ENCODE measurements at places on chromosomes 11 and 22.

GRCh38 chr22:19742160-19743066 is 18.2 kb upstream of the TBX1 start:
- H3K4me1 ChIP-seq = no peaks in the 10 kb centered on the region
- no peak overlapping the region for H3K27ac ChIP-seq
- peaks cover 4% of the 10 kb centered on the region for H3K27me3 ChIP-seq
- no peak overlapping the region for H3K4me3 ChIP-seq

DNA sequence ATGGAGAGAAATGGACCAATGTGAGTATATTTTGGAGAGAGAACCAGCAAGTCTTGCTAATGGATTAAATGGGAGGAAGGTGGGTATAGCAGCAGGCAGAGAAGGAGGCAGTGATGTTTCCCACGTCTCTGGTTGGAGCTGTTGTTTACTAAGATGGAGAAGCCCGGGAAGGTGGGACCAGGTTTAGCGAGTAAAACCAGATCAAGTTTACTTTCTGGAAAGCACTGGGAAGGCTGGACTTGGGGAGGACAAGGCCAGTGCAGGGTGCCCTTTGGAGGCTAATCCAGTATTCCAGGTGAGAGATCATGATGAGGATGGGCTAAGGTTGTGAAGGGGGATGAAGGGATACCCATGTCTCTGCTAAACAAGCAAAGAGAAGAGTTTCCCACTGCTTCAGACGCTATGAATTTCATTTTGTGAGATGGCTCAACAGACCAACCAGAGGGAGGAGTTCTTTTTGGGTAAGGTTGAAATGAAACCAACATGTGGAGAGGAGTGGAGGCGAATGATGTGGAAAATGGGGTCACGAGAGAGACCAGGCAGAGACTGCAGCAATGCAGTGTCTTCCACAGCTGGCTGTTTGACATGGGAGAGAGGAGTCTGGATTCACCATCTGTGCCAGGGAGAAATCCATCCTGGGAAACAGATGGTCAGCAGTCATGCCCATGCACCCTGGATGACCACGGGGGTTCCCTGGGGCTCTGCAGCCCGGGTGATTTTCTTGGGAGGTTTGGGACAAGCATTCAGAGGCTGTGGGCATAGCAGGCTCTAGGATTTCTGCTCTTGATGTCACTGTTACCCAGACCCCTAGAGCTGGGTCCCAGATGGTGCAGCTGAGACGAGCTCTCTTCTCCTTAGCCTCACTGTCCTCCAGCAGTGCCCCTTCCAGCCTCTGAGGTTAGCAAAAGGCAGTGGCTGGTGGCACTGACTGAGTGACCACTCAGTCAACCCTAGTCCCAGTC is 24.9 kb downstream of the COMMD9 start:
- no peaks in the 10 kb centered on the region for H3K27me3 ChIP-seq
- H3K4me1 ChIP-seq = no peaks in the 10 kb centered on the region
- H3K36me3 ChIP-seq = no peaks in the 10 kb centered on the region
- H3K27ac ChIP-seq = no peak overlapping the region
- no peak overlapping the region for H3K4me3 ChIP-seq

GRCh38 chr22:20531404-20532201 is 24.2 kb downstream of the MED15 start:
- peaks cover 25% of the 10 kb centered on the region for H3K4me1 ChIP-seq
- no peak overlapping the region for H3K4me3 ChIP-seq
- peak overlapping the region; percentile 68 for H3K27ac ChIP-seq
- H3K27me3 ChIP-seq = no peaks in the 10 kb centered on the region
- H3K36me3 ChIP-seq = peaks cover 21% of the 10 kb centered on the region

DNA sequence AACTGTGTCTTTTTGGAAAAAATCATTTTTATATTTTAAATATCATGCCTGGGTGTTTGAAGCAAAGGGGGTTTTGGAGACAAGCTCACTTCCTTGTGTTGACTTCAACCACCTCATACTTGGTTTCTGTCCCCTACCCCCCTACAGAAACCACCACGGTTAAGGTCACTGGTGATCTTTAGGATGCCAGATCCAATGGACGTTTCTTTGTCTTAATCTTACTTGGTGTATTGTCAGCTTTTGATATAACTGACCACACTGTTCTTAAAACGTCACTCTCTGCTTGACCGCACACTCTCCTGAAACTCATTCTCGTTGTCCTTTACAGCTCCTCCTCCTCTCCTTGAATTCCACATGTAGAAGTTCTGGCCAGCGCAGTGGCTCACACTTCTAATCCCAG is 34.8 kb upstream of the SWAP70 start:
- DNase-seq = no peak
- H3K27ac ChIP-seq = no peak overlapping the region
- no peaks in the 10 kb centered on the region for H3K27me3 ChIP-seq

DNA sequence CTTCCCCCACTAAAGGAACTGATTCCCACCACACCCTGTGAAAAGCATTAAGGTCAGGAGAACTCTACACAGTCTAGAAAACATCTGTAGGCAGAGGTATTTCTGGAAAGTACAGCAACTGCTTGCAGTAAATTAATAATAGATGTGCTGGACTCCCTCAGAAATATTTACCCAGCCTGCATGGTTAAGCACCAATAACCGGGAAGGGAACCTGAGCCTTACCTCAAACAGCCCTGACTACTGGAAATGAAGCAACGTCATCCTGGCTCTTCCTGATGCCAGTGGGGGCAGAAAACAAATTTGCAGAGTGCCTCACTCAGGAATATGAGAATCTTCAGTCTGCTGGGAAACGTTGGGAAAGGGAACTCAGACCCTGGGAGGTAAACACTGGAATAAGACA is 318.1 kb downstream of the TENM4 start:
- H3K4me1 ChIP-seq = no peaks in the 10 kb centered on the region
- H3K36me3 ChIP-seq = no peaks in the 10 kb centered on the region
- no peaks in the 10 kb centered on the region for H3K27me3 ChIP-seq
- H3K27ac ChIP-seq = no peak overlapping the region

DNA sequence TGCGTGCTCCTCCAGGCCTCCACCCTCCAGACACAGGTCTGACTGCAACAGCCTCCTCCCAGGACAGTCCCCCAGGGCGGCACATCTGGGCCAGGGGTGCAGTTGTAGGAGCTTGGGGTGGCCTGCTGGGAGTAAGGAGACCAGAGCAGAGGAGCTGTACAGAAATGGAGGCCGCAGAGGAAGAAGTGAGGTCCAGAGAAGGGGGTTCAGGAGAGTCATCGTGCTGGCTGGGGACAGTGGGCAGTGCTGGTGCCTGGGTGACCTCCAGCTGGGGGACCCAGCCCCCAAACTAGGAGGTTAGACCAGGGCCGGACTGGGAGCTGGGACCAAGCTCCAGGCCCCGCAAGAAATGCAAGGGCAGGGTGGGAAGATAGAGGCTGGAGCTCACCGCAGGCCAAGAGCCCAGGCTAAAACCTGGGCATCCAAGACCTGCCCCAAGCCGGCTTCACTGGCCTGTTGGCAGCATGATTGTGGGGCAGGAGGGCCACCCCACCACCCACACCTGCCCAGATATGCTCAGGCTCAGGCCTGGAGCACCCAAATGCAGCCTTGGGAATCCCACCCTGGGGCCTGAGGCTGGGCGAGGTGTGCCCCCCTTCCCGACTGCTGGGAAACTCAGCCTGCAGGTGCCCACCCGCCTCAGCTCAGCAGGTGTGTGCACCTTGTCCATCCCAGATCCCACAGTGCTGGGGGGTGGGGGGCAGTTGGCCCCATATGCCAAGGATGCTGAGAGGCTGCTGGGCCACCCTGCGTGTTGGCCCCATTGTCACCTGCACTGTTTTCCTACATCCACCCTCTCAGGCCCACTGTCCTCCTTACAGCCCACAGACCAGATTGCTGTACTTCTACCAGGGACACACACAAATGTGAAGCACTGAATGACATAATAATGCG is 96.9 kb downstream of the MORC2 start:
- H3K4me1 ChIP-seq = no peaks in the 10 kb centered on the region
- H3K27ac ChIP-seq = no peak overlapping the region
- no peak overlapping the region for H3K4me3 ChIP-seq

DNA sequence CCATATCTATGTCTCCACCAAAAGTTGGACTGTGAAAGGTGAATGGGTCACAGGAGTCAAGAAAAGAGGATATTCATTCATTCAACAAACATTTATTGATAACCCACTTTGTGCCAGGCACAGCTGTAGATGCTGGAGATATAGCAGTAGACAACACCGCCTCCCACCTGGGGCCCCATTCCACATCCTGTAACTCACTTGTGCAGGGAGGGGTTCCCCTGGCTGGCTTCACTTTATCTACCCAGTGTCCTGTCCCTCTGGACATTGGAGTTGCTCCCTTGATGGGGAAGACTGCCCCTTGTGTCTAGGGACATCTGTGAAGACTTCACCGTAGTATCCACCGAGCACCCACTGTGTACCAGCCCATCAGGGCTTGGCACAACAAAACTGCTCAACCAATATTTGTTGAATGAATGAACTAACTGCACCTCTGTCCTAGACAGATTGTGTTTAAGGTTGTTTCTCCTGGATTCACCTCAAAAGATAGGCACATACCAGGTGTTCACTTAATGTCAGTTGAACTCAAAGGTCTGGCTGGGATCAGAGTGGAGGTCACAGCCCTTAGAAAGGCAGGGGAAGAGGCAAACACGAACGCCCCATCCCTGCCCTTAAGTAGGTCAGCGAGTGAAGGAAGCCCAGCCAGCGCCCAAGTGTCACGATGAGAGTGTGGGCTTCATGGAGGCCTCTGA is 1.4 kb upstream of the OVOL1 start:
- no peaks in the 10 kb centered on the region for H3K36me3 ChIP-seq
- H3K4me1 ChIP-seq = peaks cover 34% of the 10 kb centered on the region
- DNase-seq = no peak
- no peak overlapping the region for H3K27ac ChIP-seq

DNA sequence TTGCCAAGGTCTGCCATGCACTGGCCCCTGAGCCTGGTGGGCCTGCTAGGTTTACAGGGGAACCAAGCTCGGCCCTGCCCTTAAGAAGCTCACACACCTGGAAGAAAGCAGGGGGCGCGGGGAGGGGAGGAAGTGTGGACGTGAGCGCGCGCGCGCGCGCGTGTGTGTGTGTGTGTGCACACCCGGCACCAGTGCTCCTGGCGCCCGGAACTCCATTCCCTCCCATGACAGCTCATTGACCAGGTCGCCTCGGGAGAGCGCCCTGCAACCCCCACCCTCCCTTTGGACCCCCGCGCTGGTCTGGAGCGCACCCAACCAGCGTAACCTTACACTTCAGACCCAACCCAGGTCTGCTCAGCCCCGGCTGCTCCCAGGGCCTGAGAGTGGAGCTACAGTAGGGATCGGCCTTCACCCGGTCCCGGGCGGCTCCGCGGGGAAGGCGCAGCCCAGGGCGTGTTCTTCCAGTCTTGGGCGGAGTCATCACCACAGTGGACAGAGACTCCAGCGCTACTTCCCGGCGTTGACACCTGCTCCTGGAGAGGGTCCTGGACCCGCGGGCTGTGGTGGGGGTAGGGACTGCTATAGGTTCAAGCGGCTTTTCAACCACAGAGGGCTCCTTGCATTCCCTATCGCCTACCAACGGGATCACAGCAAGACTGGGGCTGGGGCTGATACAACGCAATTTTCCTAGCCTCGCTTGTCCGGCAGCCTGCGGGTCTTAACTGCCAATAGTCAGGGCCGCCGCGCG is 1.5 kb downstream of the GALNT18 start:
- H3K4me3 ChIP-seq = peak overlapping the region; percentile 51
- peak; percentile 37 for DNase-seq
- H3K27ac ChIP-seq = no peak overlapping the region
- no peaks in the 10 kb centered on the region for H3K36me3 ChIP-seq
- peaks cover 15% of the 10 kb centered on the region for H3K4me1 ChIP-seq

GRCh38 chr11:66725647-66726046 is 3.4 kb downstream of the SPTBN2 start:
- H3K27ac ChIP-seq = no peak overlapping the region
- DNase-seq = no peak
- H3K27me3 ChIP-seq = peaks cover 44% of the 10 kb centered on the region
- H3K36me3 ChIP-seq = no peaks in the 10 kb centered on the region
- no peak overlapping the region for H3K4me3 ChIP-seq

DNA sequence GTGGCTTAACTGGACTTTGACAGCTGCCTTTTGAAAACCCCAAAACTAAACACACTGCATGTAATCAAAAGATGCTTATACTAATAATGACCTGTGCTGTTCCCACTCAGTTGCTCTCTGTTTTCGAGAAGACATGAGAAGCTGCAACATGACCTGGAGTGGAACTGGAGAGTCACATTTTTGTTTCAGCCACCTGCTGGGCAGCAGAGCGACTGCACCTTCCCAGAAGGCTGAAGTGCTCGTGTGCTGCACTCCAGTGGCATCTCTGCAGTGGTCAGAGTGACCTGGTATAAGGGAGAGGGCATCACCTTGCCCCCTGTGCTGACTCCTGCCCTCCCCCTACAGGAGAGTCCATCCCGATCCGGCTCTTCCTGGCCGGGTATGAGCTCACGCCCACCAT is 8.6 kb downstream of the THYN1 start:
- H3K36me3 ChIP-seq = peaks cover 95% of the 10 kb centered on the region
- DNase-seq = no peak
- no peaks in the 10 kb centered on the region for H3K4me1 ChIP-seq
- H3K27ac ChIP-seq = no peak overlapping the region
- no peak overlapping the region for H3K4me3 ChIP-seq
- H3K27me3 ChIP-seq = no peaks in the 10 kb centered on the region

- DNase-seq = no peak
- no peak overlapping the region for H3K4me3 ChIP-seq
- H3K36me3 ChIP-seq = no peaks in the 10 kb centered on the region
- H3K27me3 ChIP-seq = no peaks in the 10 kb centered on the region
These were observed 211.3 kb downstream of the NXPE2 start for GRCh38 chr11:114889594-114890011.
